ENCODE measurements at places on chromosomes 16 and 17.

- peak; percentile 3 for DNase-seq
Measured at GRCh38 chr16:24253192-24253591, 2.9 kb upstream of the CACNG3 start.

- no peak for DNase-seq
Measured at GRCh38 chr17:77307479-77308198, 166.9 kb downstream of the SEC14L1 start.

GRCh38 chr16:66260522-66261254, 105.8 kb upstream of the CDH5 start:
- DNase-seq = no peak

GRCh38 chr16:2469399-2470233, 1.5 kb upstream of the NTN3 start:
- no peak for DNase-seq

- no peak for DNase-seq
Measured at GRCh38 chr17:78401891-78402290, 23.4 kb downstream of the PGS1 start.

DNA sequence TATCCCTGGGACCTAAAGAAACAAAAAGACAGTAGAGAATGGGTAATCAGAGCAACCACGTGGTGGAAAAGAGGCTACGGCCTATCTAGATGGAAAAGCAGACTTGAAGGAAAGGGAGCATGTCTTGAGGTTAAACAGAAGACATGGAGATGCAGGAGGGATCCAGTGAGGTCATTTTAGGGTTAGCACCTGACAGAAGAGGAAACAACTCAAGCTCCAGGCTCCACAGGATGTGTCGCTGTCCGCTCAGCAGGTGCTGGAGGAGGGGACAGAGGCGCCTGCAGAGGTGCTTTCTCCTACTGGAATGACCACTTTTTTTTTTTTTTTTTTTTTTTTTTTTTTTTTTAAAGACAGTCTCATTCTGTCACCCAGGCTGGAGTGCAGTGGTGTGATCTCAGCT, 47.5 kb upstream of the CLEC3A start:
- no peak for DNase-seq

- peak; percentile 87 for DNase-seq
Measured at GRCh38 chr17:80968602-80969029, 23.0 kb upstream of the CHMP6 start.

GRCh38 chr17:488993-489757, 136.6 kb upstream of the RPH3AL start:
- DNase-seq = no peak

All from NCI-H524 (cell line).